ENCODE measurements at places on chromosomes 6 and 20.

DNA sequence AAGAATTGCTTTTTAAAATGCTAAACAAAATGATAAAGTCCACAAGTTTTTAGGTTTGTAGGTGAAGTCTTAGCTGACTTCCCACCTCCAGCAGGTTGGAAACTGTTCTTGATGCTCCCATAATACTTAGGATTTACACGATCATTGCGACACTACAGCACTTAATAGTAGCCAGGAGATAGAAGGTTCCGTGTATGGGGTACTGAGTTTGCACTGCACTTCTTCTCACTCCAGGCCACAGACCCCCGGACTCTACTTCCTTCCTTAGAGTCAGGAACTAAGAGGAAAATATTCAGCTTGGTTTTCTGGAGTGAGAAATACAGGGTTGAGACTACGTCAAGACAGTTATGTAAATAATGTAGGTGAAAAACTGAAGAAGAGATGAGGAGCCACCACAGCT is 56.1 kb upstream of the SGK1 start:
- peak; percentile 47 for DNase-seq

- DNase-seq: peak; percentile 30
Observed at GRCh38 chr6:24859132-24859531, 60.4 kb upstream of the ARMH2 start.

DNA sequence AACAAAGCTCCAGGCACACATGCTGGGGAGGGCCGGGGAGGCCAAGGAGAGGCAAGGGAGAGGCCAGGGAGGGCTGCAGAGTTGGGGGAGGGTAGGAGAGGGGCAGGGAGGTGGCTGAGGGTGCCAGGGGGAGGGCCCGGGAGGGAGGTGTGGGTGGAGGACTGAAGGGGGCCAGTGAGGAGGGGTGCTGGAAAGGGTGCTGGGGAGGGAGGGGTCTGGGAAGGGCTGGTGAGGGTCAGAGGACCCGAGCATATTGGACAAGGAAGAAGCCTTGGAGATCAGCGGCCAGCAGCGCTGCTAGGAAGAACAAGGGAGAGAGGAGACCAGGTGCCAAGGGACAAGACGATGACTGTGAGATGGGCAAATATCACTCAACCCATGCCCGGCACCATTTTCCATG is 49.7 kb upstream of the GPR31 start:
- no peak for DNase-seq

DNA sequence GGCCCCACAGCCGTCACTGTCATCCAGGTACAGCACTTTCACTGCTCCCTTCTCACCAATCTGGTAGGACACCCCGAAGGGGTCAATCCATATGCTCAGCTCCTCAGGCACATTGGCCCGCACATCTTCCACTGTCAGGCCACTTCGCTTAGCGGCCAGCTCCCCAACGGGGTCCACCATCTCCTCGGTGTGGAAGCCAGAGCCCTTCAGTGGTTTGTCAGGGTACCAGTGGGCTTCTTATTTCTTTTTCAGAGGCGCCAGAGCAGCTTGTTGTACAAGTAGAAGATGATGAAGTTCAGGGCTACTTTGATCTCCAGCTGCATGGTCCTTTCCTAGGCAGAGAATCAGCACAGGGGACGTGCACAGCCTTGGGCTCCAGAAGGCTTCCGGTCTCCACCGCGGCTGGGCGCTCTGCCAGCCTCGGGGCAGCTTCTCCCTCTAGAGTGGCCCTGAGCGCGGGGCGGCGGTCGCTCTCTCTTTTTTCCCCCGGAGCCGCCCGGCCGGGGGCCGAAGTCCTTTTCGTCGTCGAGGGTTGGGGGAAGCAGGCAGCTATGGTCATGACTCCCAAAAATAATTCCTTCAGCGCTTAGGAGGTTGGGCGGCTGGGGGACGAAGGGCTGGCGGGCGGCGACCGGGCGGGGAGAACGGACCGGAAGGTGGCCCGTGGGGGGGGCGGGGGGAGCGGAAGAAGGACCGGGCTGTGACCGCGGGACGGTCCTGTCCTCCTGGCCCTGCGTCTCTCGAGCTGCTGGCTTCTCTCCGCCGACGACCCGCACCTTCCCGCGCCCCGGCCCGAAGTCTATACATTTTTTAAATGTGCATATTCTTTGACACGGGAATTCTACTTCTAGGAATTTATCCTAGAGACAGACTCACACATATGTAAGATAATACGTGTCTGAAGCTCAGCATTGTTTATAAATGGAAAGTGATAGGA is 6.5 kb upstream of the ZSCAN9 start:
- peak; percentile 66 for DNase-seq

- no peak for DNase-seq
Observed at GRCh38 chr20:13791540-13792459, 7.0 kb downstream of the NDUFAF5 start.

DNA sequence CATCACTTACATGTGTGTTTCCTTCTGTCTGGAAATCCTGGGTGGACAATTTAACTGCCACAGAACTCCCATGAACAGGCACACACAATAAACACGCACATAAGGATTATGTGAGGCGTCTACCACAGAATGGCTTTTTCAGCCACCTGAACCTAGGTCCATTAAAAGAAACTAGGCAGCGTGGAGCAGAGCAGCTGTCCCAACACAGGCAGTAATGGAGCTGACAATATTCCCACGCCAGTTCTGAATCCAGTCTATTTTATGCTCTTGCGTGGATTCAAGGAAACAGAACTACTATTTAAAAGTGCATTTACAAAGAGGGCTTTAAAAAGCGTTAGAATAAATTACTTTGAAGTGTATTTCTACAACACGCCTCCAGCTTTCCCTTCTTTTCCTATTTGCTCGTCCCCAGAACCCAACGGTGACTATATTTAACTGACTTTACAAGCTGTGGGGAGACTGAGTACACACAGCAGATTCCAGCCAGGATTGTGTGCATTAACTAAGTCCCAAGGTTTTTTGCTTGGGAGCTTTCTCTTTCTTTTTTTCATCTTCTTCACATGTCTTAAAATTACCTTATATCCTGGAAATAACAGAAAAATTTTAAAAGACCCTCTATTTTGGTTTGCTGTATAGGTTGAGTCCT is 95.9 kb downstream of the GMDS start:
- DNase-seq: no peak

- no peak for DNase-seq
Observed at GRCh38 chr6:28816339-28816908, 107.4 kb downstream of the TRIM27 start.

DNA sequence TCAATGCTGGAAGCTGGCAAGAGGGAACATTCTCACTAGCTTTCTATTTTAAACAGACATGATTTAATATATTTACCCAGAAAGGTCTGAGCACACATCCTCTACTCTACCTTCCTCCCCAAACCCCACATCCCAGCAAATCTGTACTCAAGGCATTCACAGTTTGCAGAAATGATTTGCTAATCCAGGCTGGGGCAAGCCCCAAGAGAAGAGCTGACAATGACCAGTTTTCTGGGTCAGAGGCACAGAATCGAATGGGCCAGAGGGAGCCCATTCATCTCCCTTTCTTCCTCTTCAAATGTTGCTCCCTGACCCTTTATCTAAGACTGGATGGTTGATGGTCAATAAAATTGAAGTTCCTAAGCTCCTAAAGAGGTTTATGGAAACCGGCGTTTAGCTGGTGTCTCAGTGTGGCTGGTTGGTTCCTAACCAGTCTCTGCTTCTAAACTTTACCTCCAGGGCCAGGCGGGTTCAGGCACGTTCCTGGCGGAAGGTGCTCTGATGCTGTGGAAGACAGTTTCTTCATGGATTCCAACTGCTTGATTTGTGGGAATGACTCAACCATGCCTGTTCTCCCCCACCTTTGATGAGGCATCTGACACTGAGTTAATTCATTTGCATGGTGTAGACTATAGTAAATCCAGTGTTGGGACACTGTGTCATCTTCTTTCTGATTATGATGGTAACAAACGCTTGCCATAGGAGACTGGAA is 96.4 kb upstream of the IYD start:
- peak; percentile 2 for DNase-seq

DNA sequence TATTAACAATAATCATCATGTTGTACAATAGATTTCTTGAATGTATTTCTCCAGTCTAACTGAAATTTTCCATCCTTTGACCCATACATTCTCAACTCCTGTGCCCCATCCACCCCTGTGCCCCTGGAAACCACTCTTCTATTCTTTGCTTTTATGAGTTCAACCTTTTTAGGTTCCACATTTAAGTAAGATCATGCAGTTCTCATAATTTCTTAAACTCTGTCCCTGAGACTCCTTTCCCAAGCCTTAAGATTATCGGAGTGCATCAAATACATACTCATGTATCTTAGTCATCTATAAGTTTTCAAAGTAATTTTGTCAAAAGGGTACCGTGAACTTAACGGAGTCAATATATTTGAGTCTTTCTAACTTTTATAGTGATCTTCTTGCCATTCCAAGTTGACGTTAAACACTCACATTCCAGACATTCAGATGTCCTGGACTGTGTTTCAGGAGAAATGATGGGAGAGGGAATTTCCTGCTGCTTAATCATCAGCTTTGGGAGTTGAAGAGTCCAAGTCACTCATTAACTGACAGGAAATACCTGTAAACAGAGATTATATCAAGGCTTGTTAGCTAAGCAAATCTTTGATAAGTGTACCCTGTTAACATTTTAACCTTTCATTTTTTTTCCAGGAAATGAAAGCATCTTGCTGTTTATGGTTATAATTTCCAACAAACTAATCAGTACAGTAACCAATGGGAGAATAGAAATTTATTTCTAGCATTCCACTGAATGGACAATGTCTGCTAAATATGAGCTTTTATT is 73.3 kb downstream of the ADGRG6 start:
- no peak for DNase-seq

DNA sequence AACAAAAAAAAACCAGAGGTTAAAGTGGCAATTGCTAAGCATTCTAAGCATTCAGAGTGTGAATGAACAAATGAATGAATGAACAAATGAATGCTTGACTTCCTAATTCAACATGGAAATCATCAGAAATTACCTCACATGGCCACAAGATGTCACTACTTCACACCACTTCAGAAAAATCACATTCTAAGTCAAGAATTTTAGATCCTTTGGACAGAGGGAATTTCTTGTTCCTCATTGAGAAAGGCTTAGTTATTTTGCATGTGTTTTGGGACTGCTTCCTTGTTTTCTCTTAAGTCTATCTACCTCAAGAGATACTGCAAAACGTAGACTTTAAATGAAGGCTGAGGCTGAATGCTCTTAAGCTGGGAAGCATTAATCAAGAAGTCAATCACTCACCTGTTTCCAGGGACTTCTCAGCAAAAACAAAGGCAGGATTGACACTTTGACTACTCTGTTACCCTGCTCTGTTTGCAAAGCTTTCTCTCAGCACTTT is 120.2 kb downstream of the MBOAT1 start:
- DNase-seq: peak; percentile 58

GRCh38 chr6:156832231-156832647 is 55.1 kb downstream of the ARID1B start:
- no peak for DNase-seq

GRCh38 chr6:5401845-5402738 is 140.8 kb downstream of the FARS2 start:
- peak; percentile 12 for DNase-seq

- DNase-seq: no peak
Observed at GRCh38 chr6:163748886-163749285, 334.4 kb downstream of the QKI start.

DNA sequence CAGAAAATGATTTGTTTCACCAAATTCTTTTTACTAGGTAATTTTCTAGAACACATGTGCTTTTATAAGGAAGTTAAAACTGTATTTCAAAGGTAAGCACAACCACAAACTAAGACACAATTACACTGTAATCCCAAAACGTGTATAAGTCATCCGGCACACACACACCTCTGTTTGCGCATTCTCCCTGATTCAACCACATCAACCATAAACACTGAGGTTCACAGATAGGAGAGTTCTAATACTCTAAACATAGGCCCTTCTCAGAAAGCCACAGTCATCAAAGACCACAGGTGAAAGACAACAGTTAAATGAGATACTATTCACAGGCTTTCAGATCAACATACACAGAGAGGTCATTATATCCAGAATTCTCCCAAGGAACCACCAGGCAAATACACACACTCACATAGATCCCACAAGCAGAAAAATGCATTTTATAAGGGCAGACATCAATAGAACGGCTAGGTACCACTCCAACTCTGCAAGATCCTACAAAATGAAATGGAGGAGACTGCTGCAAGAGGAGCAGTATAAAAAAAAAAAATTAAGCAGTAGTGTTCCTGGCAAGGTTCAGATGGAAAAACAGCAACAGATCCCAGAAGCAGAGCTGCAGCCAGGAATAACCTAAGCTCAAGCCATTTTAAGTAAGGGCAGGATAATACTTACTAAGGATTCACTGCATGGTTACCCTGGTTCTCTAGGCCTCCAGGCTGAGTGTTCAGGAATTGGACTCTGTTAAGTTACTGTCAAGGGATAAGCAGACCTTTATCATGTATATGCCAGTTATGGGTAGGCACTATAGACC is 6.6 kb upstream of the FBXO9 start:
- no peak for DNase-seq

DNA sequence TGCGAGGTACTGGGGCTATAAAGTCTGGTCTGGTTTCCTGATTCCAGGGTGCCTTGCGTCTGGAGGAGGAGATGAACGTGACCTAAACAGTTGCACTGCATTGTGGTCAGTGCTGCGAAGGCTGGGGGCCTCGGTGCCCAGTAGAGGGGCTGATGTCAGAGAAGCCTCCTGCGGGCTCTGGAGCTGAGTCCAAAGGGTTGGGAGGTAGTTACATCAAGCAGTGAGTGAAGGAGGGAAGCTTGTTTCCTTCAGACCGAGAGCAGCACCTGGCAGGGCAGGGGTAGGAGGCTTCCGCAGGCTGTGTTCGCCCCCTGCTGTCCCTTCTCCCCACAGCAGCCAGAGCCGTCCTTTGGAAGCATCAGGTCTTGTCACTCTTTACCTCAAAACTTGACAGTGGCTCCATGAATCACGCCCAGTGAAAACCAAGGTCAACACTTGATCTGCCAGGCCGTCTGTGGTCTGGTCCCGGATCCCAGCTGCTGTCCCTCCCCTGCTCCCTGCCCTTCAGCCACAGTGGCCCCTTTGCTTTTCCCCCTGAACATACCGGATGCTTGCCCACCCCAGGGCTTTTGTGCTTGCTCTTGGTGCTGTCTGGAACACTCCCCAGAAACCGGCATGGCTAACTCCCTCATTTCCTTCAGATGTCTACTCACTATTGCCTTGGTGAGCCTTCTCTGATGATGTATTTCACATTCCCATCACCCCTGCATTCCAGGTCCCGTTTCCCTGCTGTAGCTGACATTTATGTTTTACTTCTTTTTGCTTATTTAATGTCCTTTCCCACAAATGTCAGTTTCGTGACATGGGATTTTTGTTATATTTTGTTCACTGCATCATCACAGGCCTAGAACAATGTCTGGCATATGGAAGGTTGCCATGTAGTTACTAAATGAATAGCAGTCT is 7.0 kb downstream of the DYNLRB1 start:
- peak; percentile 5 for DNase-seq

Data from inflammatory macrophage treated with lipopolysaccharide for 4 hours (primary cell).